ENCODE measurements at places on chromosomes 7 and 10.

DNA sequence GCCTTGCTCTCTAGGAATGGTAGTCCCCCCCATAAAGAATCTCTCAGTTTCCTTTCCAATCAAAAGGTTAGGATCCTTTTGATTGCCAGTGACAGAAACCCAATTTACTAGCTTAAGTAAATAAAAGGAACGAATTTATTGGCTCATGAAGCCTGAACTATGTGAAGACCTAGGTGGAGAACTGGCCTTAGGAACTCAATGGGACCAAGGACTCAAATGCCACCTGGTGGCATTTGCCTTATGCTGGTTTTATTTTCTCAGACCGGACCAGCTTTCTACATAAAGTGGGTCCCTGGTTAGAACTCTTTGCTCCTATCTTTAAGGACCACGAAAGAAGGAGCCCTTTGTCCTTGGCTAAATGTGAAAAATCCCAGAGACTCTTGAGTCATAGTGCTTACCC, 25.4 kb downstream of the CFTR start:
- ATAC-seq = no peak

DNA sequence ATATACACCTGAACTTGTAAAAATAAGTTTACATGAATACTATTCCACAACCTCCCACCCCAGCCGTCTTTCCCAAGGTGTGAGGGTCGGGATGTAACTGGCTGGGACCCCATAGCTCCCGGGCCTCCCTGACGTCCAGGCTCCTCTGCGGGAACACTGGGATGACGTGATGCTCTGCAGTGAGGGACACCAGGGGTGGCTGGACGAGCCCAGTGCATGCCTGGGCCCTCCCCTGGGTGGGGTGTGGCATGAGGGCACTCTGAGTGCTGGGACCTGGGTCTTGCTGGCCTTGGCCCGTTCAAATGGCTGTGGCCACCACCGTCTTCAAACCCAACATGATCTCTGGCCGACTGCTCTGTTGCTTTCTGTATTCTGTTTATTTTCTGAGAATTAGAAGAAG, 182.4 kb downstream of the DNAJB6 start:
- no peak for ATAC-seq

DNA sequence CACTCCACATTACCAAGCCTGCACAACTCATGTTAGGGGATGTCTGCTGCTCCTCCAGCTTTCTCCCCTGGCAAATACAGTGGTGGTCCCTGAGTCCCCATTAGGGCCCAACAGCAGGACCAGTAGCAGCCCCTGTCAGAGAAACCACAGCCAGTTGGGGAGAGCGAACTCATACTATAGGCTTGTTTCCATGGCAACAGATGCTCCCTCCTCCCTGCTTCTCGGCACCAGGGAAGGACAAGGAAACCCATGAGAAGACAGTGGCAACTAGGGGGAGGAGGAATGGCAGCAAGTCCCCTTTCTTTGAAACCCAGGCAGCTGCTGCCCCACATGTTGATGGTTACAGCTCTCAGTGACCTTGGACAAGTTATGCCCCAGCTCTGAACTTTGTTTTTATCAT, 326.4 kb downstream of the KCNMA1 start:
- no peak for ATAC-seq

DNA sequence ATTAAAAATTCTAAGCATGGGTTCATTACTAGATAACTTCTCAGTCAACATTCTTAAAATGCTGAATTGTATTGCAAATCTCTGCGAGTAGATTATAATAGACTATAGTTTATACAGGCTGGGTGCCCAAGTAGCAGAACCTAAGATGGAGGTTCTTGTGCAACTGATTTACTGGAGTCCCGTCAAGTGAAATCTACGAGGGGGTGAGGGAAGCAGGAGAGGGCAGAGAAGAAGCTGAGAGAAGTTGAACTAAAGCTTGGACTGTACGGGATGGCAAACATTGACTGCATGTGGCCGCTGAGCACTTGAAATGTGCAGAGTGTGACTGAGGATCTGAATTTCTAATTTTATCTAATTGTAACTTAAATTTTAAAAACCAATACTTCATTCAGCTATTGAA, 124.5 kb downstream of the CTNNA3 start:
- no peak for ATAC-seq

DNA sequence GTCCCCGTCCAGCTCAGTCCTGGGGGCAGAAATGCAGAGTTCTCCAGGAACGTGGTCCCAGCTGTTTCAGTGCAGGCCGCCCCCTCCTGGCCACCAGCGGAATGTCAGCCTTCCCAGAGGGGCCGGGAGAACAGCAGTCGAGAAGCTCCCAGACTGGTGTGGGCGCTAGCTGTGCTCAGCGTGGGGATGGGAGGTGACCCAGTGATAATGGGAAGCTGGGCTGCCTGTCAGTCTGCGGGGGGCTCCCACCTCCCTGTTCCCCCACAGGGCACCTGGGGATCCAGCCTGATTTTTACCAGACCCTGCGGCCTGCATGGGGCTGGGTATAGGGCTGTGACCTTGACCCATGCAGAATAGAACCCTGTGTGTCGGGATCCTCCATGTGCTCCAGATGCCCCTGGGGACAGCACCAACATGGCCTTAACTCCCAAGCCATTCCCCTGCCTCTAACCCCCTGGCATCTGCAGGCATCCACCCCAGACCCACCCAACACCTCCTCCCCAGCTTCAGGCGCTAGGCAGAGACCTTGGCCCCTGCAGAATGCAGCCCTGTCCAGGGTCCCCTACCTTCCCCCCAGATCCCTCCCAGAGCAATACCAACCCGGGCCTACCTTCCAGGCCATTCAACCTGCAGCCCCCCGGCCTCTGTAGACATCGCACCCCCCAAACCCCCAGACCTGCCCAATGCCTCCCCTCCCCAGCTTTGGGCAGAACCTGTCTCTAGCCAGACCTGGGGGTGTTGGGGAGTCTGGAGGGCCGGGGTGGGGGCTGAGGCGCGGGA, 880 bp upstream of the ELN start:
- peak; percentile 83 for ATAC-seq

DNA sequence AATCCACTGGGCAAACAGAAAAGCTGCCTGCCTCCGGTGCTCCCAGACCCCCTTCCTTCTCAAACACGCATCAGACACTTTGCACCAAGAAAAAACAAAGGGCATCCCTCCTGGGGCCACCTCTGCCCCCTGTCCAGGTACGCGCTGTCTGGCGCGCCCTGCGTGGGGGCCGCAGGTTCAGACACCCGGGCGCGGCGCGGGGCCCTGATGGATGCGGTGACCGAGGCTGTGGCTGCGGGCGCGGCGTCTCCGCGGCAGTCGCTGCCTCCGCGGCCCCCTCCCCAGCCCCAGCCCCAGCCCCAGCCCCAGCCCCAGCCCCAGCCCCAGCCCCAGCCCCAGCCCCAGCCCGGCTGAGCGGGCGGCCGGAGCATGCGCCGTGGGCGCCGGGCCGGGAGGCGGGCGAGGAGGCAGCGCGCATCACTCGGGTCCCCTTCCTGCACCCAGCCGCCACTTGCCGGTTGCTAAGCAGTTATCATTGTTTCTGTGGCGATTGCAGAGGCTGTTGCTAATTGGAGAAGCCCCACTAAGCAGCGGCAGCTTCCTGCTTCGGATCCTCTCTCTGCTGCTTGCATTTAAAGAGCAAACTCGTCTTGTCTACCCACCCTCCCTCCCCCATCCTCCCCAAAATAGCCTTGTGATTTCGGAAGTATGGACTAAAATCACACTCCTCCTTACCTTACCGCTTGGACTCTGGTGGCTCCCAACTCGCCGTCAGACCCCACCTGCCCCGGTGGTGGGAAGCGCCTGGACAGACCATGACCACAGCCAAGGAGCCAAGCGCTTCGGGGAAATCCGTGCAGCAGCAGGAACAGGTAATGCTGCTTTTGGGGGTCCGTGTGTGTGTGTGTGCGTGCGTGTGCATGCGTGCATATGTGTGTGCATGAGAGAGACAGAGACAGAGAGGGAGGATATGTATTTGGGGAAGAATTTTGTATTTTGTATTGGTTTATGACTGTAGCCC, 252.8 kb downstream of the DPP6 start:
- ATAC-seq = no peak

- peak; percentile 49 for ATAC-seq
Observed at GRCh38 chr10:99872367-99873162, 90.1 kb downstream of the ABCC2 start.

DNA sequence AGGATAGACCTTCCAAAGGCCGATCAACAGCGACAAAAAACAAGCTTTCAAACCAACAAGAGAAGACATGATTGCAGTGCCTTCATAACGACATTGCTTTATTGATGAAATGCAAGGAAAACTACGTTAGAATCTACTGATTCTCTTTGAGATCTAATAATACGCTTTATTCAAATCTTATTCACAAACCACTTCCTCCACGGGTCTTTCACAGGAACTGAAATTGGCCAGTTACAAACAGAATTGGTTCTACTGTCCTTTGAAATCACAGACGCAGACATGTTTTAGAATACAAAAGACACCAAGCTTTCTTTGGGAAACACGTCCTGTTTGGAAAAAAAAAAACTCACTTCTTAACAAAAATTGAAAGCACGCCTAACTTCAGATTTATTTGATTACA, 74.7 kb upstream of the SEPHS1 start:
- no peak for ATAC-seq

DNA sequence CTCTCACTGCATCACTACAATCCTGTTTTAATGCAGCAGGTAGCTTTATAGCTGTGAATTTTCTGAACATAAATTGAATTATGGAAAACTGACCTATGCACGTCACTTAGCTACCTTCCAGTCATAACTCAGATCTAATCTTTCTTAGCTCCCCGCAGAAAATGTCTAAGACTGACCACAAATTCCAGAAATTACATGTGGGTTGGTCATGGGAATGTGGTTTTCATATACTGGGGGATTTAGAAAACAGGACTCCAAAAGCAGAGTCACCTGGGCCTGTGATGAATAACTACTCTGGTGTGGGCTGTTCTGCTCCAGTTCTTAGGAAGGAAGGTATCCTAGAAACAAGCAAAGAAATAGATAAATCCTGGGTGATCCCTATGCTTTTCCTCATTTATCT, 178.4 kb upstream of the LRRTM3 start:
- ATAC-seq = peak; percentile 93

DNA sequence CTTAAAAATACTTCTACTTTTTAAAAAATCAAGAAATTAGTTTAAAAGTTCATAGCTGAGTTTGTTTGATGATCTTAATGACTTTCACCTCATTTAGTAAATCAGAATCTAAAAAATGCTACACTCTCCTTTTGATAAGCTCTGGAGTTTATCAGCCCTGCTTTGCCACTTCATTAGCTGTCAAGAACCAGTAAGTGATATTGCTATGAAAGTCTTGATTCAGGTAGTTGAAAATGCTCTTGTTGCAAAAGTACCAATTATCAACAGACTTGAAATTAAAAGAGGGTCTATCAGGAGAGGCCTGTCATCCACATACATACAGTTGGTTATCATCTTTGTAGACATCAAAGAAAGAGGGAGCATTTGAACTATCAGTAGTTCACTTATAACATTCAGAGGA, 41.6 kb downstream of the SEMA3A start:
- ATAC-seq = no peak

- ATAC-seq = no peak
Observed at GRCh38 chr7:128152721-128153120, 88.4 kb upstream of the LEP start.

GRCh38 chr7:143905509-143905908, 3.5 kb upstream of the TCAF1 start:
- no peak for ATAC-seq

DNA sequence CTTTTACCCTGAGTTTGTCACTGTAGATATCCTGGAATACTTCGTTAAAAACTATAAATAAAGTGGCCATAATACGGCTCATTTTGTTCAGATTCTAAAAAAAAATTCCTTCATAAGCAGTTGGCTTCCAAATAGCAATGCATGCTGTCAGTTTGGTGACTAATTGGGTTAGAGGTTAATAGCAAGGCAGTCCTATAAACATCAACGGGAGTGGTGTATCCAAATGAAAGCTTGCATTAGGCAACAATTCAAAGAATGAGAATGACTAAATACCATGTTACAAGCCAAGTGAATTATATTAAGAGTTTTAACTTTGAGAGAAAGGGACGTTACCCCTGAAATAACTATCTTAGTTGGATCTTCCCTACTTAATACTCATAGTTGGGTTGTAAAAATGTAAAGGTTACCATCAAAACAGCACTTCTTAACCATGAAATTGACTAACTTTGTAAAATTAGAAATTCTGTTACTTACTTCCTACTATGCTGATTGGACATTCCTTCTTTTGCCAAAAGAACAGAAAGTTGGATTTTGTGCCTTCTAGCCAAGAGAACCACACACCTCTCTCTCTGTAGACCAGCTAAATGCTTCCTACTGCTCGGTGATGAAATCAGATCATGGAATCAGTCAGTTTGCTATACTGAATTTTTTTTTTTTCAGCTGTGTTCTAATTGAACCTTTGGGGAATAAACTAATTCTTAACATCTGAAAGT, 98.0 kb downstream of the KAT6B start:
- ATAC-seq = peak; percentile 73

GRCh38 chr10:30383356-30383755, 34.3 kb upstream of the MTPAP start:
- ATAC-seq = no peak

DNA sequence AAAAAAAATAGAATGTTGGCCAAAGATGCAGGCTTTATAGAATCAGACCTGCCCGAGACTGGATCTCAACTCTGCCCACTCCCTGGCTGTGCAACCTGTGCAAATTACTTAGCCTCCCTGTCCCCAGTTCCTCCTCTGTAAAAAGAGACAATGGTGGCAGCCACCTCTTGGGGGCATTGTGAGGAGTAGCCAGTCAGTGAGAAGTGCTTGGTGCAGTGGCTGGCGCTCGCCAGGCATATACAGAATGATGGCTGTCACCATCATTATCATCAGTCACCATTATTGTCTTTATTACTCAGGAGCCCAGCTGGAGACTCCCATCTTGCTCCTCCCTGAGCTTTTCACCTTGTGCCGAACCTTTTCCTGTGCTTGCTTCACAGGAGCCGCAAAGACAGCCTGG, 29.4 kb upstream of the TRIM8 start:
- ATAC-seq = no peak

GRCh38 chr7:128878226-128879105, 15.8 kb downstream of the ATP6V1F start:
- no peak for ATAC-seq

- no peak for ATAC-seq
Observed at GRCh38 chr10:92146107-92146506, 144.8 kb downstream of the CPEB3 start.

- peak; percentile 63 for ATAC-seq
Observed at GRCh38 chr7:20310963-20311742, 19.5 kb upstream of the ITGB8 start.

GRCh38 chr10:110432084-110432483, 65.6 kb upstream of the DUSP5 start:
- no peak for ATAC-seq

DNA sequence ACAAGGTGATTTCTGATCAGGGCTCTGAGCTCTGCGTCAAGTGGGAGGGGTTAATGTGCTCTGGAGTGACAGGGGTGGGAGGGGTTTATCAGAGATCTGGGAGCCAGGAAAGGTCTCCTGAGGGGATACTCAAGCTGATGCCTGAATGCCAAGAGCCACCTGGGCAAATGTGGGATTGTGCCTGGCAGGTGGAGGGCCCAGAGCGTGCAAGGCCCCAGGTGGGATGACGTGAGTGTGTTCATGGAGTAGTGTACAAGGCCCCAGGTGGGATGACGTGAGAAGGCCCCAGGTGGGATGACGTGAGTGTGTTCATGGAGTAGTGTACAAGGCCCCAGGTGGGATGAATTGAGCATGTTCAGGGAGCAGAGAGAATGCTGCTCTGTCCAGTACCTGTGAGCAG, 610.3 kb downstream of the PTPRN2 start:
- no peak for ATAC-seq
